Fibroblast of skin of left biceps (primary cell): ENCODE measurements at places on chromosomes 6 and 20.

- DNase-seq = peak; percentile 85
Measured at GRCh38 chr6:95087394-95088097, 489.8 kb upstream of the MANEA start.

DNA sequence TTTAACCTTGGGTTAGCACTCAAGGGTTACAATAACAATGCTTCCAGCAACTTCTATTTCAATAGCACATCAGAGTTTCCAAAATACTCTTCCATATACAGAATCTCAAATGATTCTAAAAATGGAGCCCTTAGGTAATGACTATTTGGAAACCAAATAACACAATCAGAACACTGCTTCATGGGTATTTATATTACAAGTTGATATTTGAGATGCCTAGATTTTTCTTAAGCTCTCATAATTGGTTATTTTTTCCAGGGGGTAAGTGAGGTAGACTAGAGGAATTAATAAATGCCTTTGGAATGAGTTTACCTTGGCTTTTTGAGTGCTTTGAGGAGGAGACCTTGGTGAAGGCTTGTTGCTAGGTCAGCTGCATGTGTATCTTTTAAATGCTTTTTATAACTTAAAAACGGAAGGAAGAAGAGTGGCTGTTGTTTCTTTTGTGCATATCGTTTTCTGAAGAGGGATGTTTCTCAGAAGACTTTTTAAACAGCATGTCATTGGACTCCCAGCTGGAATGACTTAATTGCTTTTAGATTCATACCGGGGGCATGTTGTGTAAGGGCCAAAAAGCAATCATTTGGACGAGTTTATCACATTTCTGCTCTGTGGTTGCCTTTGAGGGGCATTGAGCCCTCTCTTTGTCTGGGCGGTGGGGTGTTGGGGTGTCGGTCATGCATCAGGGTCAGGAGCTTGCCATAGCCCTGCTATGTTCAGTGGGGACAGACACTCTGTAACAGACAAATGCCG is 186.0 kb downstream of the DTNBP1 start:
- no peak for DNase-seq

- no peak for DNase-seq
Measured at GRCh38 chr20:47635256-47635655, 133.6 kb downstream of the NCOA3 start.

DNA sequence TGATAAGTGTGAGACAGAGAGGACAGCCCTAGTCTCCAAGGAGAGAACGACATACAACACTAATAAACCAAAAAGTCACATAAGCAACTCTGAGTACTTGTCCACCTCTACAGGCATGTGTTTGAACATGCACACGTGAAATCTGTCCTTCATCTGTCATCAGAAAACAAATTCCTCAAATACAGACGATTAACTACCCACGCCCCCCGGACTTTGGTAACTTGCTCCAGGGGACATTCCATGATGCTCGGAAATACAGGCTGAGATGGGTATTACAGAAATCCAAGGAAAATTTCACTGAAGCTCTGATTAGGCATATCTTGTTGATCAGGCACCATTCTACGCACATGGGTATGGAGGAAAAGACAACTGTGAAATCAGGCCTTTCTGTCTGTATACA is 57.8 kb downstream of the LYRM4 start:
- no peak for DNase-seq

DNA sequence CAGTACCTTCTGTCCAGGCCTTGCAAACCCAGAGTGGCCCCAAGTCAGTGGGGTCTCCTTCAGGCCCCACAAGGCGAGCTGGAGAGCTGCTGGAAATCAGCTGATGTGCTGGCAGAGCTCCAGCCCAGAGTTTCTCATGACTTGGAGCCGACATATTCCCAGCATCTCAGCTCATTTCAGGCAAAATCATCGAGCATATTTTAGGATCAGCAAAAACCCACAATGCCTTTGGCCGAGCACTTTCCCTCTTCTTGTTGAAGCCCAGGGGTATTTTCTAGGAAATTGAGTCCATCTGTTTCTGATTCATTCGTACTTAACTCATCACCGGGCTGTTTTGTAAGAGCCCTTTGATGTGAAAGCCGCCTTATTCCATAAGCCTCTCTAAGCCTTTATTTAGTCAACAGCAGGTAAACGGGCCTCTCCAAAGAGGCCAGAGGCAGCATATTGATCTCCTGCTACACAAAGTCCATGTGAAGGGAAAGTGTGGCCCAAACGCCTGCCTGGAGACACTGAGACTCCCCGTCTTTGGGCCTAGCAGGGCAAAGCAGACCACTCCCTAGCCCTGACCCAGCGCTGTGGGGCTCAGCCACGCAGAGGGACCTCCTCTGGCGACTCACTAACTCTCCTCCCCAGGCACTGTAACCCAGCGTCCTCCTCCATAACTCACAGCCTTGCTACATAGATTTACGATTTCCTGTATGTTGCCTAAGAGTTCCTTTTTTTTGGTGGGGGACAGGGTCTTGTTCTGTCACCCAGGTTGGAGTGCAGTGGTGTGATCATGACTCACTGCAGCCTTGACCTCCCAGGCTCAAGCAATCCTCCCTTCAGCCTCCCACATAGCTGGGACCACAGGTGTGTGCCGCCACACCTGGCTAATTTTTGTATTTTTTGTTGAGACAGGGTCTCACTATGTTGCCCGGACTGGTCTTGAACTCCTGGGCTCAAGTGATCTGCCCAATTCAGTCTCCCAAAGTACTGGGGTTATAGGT is 12.1 kb upstream of the C20orf203 start:
- DNase-seq = peak; percentile 93

GRCh38 chr6:145092554-145092953 is 642.8 kb downstream of the EPM2A start:
- DNase-seq = no peak

GRCh38 chr6:147603392-147604081 is 95.0 kb downstream of the SAMD5 start:
- no peak for DNase-seq

DNA sequence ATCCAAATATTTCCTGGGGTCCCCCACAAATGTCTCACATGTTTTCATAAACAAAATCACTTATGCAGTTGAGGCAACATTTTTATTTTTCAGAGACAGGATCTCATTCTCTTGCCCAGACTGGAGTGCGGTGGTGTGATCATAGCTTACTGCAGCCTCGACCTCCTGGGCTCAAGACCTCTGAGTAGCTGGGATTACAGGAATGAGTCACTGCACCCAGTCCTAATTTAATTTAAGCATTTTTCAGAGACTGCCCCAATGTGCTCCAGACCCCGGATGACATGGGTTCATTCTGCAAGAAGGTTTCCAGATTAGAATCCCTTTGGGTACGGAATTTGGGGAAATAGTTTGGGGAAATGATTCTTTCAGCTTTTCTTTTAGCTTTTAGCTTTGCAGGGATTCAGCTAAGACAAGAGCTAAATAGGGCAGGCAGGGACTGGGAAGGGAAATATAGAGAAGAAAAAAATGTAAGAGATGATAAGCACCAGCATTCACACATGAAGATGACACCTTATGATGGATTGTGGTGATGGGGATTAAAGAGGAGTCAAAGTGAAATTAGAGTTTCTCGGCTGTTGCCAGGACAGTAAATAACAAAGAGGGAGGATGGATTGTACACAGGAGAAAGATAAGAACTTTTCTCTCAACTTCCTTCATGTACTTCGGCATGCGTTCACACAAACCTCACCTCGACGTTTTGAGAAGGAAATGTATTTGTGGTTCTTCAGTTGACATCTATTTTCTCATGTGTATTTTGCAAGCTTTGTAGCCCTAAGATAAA is 169.4 kb upstream of the TAB2 start:
- DNase-seq = no peak

- DNase-seq = no peak
Measured at GRCh38 chr20:24659835-24660234, 190.4 kb downstream of the SYNDIG1 start.

- no peak for DNase-seq
Measured at GRCh38 chr6:134503585-134504281, 185.8 kb upstream of the SGK1 start.

DNA sequence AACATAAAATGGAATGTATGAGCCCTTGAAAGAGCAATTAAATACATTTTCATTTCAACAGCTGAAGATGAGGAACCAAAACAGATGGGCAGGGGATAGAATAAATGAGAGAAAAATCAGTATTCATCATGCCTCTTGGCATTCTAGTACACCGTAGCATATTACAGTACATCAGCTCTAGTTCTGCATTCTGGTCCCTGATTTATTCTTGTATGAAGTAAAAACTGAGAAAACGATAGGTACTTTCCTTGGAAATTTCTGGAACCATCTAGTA is 349.4 kb downstream of the ARHGAP18 start:
- no peak for DNase-seq

- DNase-seq = no peak
Measured at GRCh38 chr6:42029881-42030280, 20.4 kb upstream of the TAF8 start.

DNA sequence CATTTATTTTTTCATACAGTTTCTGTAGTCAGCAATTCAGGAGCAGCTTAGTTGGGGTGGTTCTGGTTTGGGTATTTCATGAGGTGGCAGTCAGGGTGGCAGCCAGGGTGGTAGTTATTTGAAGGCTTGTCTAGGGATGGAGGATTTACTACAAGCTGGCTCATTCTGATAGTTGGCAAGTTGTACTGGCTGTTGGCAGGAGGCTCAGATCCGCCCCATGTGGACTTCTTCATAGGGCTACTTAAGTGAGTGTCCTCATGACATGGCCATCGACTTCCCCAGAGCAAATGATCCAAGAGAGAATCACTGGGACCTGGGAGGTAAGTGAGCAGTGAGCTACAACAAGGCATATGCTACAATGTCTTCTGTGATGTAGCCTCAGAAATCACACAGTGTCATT is 22.4 kb upstream of the CDKAL1 start:
- DNase-seq = no peak

GRCh38 chr6:2110504-2110903 is 134.9 kb downstream of the GMDS start:
- no peak for DNase-seq

DNA sequence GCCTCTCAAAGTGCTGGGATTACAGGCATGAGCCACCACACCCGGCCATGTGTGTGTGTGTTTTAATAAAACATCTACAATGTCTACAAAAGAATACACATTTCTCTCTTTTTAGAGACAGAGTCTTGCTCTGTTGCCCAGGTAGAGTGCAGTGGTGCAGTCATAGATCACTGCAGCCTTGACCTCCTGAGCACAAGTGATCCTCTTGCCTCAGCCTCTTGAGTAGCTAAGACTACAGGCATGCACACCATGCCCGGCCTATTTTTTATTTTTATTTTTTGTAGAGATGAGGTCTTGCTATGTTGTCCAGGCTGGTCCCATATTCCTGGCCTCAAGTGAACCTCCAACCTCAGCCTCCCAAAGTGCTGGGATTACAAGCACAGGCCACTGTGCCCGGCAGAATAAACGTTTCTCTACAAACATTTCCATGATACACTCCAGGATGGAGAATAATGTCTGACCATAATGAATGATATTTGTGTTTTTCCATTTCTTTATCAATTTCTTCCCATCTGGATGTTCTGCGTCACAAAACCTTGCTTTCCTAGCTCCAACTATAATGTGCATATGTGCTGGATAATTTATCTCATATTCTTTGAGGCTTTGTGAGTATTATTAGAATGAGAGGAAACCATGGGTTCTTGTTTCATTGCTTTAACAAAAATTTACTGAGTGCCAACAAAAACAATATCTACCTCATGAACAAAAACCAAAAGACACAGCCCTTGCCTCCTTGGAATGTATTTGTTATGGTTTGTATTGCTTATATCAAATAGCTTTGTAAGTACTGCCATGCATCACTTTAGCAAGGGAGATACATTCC is 28.6 kb upstream of the CCN2 start:
- peak; percentile 82 for DNase-seq

- no peak for DNase-seq
Measured at GRCh38 chr6:135869857-135870256, 18.4 kb downstream of the PDE7B start.
